A549 treated with GW870086 at 1 μM for 4 hours (cell line): ENCODE measurements at places on chromosomes 6 and 20. TPM values are rescaled to one million over a fixed set of nuclear protein-coding genes. Genes with fewer than 3 reads are reported as not detected.

Gene OLIG3
- total RNA-seq = not detected in 5 replicates

Gene EYA4
- total RNA-seq = 7.8 to 11.4 TPM (median 10.0 TPM) in 5 replicates

Gene FGD2
- not detected in 5 replicates for total RNA-seq

Gene OR2H2
- not detected in 5 replicates for total RNA-seq

Gene NKX2-2
- not detected in 5 replicates for total RNA-seq

Gene POU3F2
- total RNA-seq = not detected in 5 replicates
